ENCODE measurements at places on chromosomes 12 and 14. TPM values are rescaled to one million over a fixed set of nuclear protein-coding genes. Genes with fewer than 3 reads are reported as not detected.

- DNase-seq = no peak
Observed at GRCh38 chr14:72500234-72500838, 393.6 kb downstream of the DPF3 start.

GRCh38 chr14:95897280-95897679 lies 20.6 kb downstream of the TUNAR start:
- DNase-seq = no peak

DNA sequence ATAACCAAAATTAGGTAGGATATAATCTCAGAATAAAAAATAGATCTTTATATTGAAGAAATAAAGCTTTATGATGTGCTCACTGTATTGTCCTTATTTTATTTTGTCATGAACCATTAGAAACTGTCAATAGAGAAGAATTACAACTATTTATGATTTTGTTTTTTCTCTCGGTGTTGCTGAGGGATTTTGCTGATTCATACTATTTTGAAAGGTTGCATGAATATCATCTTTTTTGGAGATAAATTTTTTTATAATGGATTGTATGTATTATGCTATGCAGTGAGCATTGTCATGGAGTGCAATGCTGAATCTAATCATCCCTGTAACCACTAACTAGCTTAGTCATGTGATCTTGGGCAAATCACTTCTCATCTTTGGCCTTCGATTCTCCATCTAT lies 15.0 kb downstream of the SLC39A9 start:
- DNase-seq = no peak

DNA sequence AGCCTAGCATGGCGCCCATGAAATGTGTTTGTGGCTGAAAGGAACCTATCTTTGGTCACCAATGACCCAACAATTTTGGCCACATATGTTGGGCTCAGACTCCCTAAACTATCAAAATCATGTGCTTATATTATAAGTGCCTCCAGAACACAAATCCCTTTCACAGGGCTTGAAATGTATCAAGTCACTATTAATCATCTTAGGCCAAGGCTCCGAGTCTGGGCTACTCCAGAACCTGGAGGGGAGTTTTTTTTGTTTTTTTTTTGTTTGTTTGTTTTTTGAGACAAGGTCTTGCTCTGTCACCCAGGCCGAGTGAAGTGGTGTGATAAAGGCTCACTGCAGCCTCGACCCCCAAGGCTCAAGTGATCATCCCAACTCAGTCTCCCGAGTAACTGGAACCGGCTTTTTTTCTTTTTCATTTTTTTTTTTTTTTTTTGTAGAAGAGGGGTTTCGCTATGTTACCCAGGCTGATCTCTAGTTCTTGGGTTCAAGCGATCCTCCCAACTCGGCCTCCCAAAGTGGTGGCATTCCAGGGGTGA lies 989 bp upstream of the DRAM1 start:
- DNase-seq = no peak

DNA sequence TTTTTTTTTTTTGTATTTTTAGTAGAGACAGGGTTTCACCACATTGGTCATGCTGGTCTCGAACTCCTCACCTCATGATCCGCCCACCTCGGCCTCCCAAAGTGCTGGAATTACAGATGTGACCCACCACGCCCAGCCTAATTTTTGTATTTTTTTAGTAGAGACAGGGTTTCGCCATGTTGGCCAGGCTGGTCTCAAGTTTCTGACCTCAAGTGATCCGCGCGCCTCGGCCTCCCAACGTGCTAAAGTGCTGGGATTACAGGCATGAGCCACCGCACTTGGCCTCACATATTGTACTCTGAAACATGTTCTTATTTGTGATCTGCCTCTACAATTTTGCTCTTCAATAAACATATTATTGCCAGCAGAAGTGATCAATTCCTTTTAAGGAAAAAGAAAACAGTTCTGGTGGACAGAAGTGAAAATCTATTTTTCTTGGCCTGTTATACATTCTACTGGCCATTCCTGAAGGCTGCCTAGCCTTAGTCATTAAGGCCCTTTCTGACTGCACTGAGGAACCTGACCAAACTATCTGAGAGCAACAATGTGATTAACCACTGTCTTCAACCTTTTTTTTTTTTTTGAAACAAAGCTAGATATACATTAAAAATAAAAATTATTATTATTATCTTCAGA lies 36.1 kb downstream of the SNX6 start:
- peak; percentile 37 for DNase-seq

DNA sequence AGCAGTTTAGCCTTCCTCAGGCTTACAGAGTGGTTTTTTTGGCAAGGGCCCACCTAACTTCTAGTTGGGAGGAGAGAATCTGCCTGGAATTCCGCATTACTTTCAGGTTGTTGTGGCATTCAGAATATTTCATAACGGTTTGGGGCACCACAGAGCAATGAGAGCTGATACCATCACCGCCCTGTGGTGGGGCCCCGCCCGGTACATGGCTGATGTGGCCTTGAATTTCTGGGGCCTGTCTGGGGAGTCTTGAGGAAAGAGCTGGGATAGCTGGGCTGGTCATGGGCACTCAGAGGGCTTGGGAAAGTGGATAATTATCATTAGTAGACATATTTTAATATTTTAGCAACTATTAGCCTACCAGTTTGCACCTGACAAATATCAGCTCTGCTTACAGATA lies 4.2 kb downstream of the TESPA1 start:
- DNase-seq = peak; percentile 23

DNA sequence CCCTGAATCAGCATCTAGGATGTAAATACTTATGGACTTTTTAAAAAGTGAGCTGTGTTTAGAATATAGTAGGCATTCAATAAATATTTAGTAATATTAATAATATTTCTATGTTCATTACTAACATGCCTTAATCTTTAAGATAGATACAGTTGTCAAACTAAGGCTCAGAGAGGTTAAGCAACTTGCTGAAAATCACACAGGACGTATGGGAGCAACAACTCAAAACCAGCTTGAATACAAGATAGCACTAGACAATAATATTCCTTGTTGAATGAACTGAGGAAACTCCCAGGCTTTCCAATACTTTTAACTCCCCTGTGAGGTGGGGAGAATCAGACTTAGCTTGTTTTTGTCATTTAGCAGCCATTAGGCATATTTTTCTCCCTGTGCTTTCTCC lies 45.3 kb downstream of the LLPH start:
- DNase-seq = no peak

- DNase-seq = no peak
Observed at GRCh38 chr12:42407306-42407705, 81.3 kb downstream of the PPHLN1 start.

DNA sequence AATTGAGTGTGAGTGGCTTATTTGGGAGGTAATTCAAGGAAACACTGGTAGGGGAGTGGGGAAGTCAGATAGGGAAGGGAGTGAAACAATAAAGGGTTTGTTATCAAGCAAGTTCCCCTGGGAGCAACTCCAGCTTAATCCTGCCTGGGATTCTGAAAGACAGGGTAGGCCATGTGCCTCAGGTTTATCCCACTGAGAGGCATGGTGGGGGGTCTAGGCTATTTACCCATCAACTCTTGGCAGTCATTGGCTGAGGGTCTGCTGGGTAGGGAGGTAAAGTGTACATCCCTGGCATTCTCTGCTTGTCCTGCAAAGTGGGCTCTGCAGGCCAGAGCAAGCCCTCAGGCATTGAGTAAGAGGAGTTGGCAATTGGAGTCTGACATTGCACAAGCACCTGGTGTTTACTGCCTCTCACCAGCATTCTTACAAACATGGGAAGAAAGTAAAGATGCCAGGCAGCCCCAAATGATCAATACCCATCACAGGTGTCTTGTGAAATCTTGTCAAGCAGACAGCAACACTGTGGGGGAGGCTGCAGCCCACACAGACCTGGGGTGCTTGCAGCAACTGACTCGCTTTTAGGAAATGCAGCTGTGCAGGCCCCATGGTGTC lies 169.3 kb downstream of the KTN1 start:
- DNase-seq = no peak

- peak; percentile 27 for DNase-seq
Observed at GRCh38 chr12:69401940-69402339, 42.4 kb downstream of the YEATS4 start.

DNA sequence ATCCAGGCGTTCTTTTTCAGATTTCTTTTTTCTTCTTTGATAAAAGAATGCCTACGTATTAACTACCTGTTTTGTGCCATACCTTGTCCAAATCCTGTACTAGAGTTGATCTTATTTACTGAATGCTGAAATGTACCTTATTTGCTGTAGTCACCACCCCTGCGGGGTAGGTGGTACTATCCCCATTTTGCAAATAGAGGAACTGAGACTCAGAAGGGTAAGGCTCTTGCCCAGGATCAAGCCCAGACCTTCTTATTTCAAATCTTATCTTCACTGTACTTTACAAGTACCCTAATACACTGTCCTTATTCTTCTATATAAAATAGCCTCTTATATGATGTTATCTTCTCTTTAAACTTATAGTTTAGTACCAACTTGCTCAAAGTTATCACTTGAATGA lies 206.5 kb downstream of the SLC41A2 start:
- no peak for DNase-seq

- no peak for DNase-seq
Observed at GRCh38 chr12:41407232-41407799, 219.2 kb downstream of the PDZRN4 start.

DNA sequence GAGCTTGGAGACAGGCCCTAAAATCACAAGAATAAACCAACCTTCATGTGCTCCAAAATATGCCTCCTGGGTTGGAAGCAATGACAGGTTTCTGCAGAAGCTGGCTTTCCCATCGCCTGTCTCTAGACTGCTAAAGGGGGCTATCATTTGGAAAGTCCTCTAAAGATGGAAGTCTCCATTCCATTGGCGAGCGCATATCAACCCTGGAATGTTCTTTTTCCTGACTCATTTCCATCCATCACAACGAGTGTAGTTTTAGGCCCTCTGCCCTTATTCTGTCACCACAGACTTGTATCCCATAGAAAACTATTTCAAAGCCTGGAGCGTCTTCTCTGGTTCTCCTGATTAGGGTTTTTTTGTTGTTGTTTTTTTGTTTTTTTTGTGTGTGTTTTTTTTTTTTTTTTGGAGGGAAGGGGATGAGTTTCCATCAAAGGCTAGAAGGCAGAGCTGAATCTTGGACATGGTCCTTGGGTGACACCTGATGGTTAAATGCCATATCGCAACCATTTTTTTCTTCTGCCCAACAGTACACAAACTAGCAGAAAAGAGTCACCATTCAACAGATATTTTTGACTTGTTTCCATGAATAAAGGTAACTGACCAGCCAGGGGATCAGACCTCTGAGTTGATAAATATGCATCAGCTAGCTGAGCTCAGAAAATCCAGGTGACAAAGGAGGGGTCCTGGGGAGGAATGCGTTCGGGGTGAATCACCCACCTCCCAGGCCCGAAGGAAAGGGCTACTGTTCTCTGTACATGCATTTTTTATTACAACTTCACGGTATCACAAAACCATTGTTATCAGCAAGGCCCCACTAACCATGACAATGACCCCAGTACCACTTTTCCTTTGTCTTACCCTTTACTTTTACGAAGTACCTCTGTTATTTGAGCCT lies 40.5 kb downstream of the KCNA5 start:
- no peak for DNase-seq

GRCh38 chr12:28313631-28314030 lies 123.4 kb downstream of the CCDC91 start:
- DNase-seq = no peak

DNA sequence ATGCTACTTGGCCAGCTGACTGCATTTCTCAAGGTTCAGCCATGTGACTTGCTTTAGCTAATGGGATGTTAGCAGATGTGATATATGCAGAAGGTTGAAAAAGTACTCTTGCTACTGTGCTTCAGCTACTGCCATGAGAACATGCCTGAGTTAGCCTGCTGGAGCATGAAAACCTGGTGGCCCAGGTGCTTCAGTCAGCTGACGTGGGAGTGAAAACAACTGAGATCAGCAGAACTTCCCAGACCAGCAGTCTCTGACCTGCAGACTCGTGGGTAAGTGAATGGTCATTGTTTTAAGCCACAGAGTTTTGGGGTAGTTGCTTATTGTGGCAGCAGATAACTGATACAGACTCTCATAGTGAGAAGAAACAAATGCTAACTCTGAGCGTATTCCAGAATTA lies 118.6 kb upstream of the GRIN2B start:
- no peak for DNase-seq

GRCh38 chr12:6405963-6406362 lies 22.0 kb downstream of the LTBR start:
- DNase-seq = no peak

DNA sequence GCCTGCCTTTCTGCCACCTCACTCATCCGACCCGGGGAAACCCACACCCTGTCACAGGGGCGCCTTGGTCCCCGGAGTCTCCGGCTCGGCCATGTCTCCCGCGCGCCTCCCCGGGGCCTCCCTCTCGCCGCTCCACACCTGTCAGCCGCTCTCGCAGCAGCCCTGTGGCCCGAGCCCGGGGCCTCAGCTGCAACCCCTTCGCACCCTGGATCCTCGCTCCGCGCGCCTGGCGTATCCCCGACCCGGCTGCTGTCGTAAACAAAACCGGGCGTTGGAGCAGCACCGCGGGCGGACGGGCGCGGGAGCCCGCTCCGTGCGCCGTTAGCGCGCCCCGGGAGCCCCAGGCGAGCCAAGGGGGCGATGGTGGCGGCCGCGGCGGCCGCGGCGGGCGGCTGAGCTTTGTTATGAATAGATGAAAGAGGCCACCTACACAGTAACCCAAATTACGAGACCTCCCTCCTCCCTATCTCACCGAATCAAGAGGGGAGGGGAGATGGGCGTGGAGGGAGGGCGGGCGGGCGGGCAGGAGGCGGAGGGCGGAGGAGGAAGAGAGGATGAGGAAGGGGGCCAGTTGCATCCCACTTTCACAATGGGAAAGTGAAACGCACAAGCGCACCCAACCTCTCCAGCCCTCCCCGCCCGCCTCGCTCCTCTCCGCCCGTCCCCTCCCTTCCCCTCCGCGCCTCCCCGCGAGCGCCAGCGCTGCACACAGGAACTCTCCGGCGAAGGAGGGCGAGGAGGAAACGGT lies at the start of gene PLXNC1:
PLXNC1 (plus strand) TSS at position 587 of the 748 bp plus-strand sequence. CDS start 395 bp downstream, outside the sequence.
- peak; percentile 63 for DNase-seq

TMTC1 gene
- total RNA-seq = 25.1 TPM

LIN7A gene
- total RNA-seq = 19.5 TPM

COX14 gene
- total RNA-seq = 22.0 TPM

ERP27 gene
- total RNA-seq = 9.3 TPM

KRT5 gene
- not detected for total RNA-seq

INSM2 gene
- 0.15 TPM for total RNA-seq

CCDC38 gene
- total RNA-seq = not detected

TAS2R7 gene
- total RNA-seq = not detected

SAMD4A gene
- total RNA-seq = 26.0 TPM

SIX1 gene
- total RNA-seq = 8.9 TPM

STXBP6 gene
- total RNA-seq = 26.2 TPM

B4GALNT3 gene
- 36.0 TPM for total RNA-seq
